ENCODE measurements at places on chromosomes 1 and 21. TPM values are rescaled to one million over a fixed set of nuclear protein-coding genes. Genes with fewer than 3 reads are reported as not detected.
A peak's percentile ranks its signal among the peaks of the same experiment; 100 is the strongest.

TPR gene
- total RNA-seq, result 78.3 TPM

SEMA4A gene
- total RNA-seq, result 1.7 TPM

AVPR1B gene
- total RNA-seq, result not detected

FAM151A gene
- total RNA-seq, result not detected

DNA sequence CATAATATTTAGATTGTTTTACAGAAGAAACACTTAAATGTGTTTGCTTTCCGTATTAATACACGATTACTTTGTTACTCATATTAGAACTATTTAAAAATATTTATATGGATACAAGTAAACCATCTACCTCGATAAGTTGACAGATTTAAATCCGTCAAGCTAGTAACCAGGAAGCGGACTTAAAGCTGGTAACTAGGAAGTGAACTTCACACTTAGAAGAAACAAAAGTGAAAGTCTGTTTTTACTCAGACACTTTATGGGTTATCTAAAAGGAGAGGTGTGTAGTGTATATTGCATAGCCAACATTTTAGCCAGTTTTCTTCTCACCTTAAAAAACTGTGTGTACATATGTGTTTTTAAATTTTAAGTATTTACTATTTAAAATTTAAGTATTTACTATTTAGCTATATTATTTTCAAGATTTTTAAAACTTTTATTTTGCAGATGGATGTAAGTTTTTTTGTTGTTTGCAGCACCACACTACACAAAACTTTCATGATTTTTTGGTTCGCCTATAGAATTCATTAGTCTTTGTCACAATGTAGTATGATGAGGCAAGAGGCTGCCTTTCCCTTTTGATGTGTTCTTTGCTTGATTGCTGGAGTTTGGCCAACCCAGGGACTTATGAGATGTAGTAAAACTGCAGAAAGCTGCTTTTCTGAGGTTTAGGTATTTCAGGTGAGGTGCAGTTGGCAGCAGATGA lies 2.7 kb downstream of the USP25 start:
- no peaks in the 10 kb centered on the region for H3K27me3 ChIP-seq
- H3K36me3 ChIP-seq, result no peaks in the 10 kb centered on the region
- H3K4me3 ChIP-seq, result peak overlapping the region; percentile 91
- peaks cover 56% of the 10 kb centered on the region for H3K4me1 ChIP-seq

- no peak overlapping the region for H3K4me3 ChIP-seq
- no peaks in the 10 kb centered on the region for H3K36me3 ChIP-seq
- no peaks in the 10 kb centered on the region for H3K4me1 ChIP-seq
- DNase-seq, result no peak
- no peaks in the 10 kb centered on the region for H3K27me3 ChIP-seq
- H3K27ac ChIP-seq, result no peak overlapping the region
These were observed 394.1 kb downstream of the MATN1 start for GRCh38 chr1:30329263-30329753.

- no peak for DNase-seq
- peaks cover 6% of the 10 kb centered on the region for H3K4me1 ChIP-seq
- no peak overlapping the region for H3K4me3 ChIP-seq
- no peaks in the 10 kb centered on the region for H3K27me3 ChIP-seq
These were observed 13.9 kb downstream of the NT5C1A start for GRCh38 chr1:39657923-39658485.

DNA sequence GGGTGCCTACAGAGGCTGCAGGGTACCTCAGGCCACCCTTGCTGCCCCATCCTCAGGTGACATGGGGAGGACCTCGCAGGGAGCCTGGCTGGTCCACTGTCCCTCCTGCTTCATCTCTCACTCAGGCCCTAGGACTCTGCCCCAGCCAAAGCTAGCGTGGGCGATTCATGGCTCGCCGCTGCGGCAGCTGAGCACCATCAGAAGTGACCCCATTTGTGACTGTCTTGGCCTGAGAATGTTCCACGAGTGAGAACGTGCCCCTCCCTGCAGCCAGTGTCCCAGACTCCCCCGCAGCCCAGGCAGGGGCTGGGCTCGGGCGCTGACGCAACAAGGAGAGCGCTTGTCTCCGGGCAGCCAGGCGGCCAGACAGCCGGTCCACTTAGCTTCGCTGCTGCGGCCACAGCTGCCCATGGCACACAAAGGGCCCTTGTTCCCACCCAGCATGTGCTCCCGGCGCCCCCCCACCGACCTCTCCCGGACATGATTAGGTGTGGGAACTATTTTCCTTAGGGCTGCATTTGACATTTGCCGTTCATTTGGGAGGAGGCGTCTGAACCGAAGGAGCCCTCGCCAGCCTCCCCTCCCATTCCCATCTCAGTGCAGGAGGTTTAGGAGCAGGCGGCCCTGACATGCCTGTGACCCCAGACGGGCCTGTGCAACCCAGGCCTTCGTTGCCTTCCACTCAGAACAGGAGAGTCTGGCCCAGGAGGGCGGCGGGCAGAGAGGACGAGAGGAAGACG lies 19.3 kb upstream of the POFUT2 start:
- no peaks in the 10 kb centered on the region for H3K27me3 ChIP-seq
- H3K36me3 ChIP-seq, result no peaks in the 10 kb centered on the region
- H3K4me1 ChIP-seq, result peaks cover 60% of the 10 kb centered on the region
- no peak for DNase-seq
- peak overlapping the region; percentile 78 for H3K27ac ChIP-seq
- peak overlapping the region; percentile 28 for H3K4me3 ChIP-seq

DNA sequence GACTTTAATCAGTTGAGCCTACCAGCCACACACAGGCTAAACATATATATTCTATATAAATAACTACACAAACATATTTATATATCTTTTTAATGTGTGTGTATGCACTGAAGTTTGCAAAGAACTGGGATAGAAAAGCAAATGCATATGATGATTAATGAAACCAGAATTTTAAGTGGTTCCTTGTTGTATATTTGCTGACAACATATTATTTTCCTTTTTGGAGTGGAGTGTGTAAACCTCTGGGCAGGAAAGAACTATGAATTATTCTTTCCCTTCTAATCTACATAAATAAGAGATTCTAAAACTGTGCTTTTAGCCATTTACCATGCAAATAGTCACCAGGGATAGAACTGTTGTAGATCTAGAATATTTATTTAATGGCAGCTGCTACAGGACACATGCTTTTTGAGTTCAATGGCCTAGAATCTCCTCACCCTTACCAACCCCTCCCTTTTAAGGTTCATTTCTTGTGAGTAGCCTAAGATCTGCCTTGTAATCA lies 187.6 kb downstream of the BACH1 start:
- no peaks in the 10 kb centered on the region for H3K4me1 ChIP-seq
- no peaks in the 10 kb centered on the region for H3K27me3 ChIP-seq
- no peak overlapping the region for H3K27ac ChIP-seq
- no peak overlapping the region for H3K4me3 ChIP-seq
- H3K36me3 ChIP-seq, result no peaks in the 10 kb centered on the region

- peaks cover 74% of the 10 kb centered on the region for H3K4me1 ChIP-seq
- no peaks in the 10 kb centered on the region for H3K36me3 ChIP-seq
- H3K4me3 ChIP-seq, result no peak overlapping the region
- H3K27ac ChIP-seq, result peak overlapping the region; percentile 77
- no peak for DNase-seq
- H3K27me3 ChIP-seq, result no peaks in the 10 kb centered on the region
These were observed 170.0 kb downstream of the LTN1 start for GRCh38 chr21:28822486-28823335.

DNA sequence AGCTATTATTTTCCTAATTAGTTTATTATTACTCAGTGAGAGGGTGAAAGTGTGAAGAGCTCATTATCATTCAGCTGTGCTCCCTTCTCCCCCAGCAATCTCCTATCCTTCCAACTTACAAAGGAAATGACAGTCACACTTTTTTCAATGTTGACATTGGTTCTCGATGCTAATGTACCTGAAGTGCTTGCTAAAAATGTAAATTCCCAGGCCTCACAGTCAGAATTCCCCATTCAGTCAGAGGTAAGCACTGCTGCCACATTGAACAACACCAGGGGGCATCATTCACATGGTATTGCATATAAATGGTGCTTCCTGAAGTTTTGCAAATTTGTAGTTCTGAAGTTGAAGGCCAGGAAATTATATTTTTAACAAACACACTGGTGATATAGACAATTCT lies 132.7 kb upstream of the FOXD3 start:
- no peak overlapping the region for H3K27ac ChIP-seq
- H3K4me1 ChIP-seq, result no peaks in the 10 kb centered on the region
- no peak for DNase-seq
- no peaks in the 10 kb centered on the region for H3K27me3 ChIP-seq

GRCh38 chr1:155977690-155978324 lies 540 bp downstream of the ARHGEF2 start:
- H3K27me3 ChIP-seq, result no peaks in the 10 kb centered on the region
- H3K27ac ChIP-seq, result peak overlapping the region; percentile 97
- peaks cover 90% of the 10 kb centered on the region for H3K4me1 ChIP-seq
- no peaks in the 10 kb centered on the region for H3K36me3 ChIP-seq

GRCh38 chr1:39695016-39695415 lies 3.8 kb upstream of the HPCAL4 start:
- no peak overlapping the region for H3K27ac ChIP-seq
- DNase-seq, result no peak
- peaks cover 20% of the 10 kb centered on the region for H3K4me1 ChIP-seq
- H3K4me3 ChIP-seq, result no peak overlapping the region
- peaks cover 36% of the 10 kb centered on the region for H3K27me3 ChIP-seq
- no peaks in the 10 kb centered on the region for H3K36me3 ChIP-seq

GRCh38 chr1:113913887-113914664 lies 8.9 kb downstream of the DCLRE1B start:
- peaks cover 23% of the 10 kb centered on the region for H3K36me3 ChIP-seq
- H3K4me3 ChIP-seq, result no peak overlapping the region
- no peaks in the 10 kb centered on the region for H3K27me3 ChIP-seq
- DNase-seq, result no peak

GRCh38 chr1:79190074-79190473 lies 183.5 kb upstream of the ADGRL4 start:
- H3K27me3 ChIP-seq, result no peaks in the 10 kb centered on the region
- H3K36me3 ChIP-seq, result no peaks in the 10 kb centered on the region
- no peak overlapping the region for H3K4me3 ChIP-seq
- no peak for DNase-seq

GRCh38 chr21:36210779-36211659 lies 54.4 kb downstream of the DOP1B start:
- no peaks in the 10 kb centered on the region for H3K27me3 ChIP-seq
- DNase-seq, result no peak
- no peaks in the 10 kb centered on the region for H3K4me1 ChIP-seq
- H3K4me3 ChIP-seq, result no peak overlapping the region
- peaks cover 8% of the 10 kb centered on the region for H3K36me3 ChIP-seq
- H3K27ac ChIP-seq, result no peak overlapping the region

GRCh38 chr1:60133000-60133673 lies 59.6 kb upstream of the C1orf87 start:
- H3K36me3 ChIP-seq, result no peaks in the 10 kb centered on the region
- H3K4me3 ChIP-seq, result no peak overlapping the region
- H3K4me1 ChIP-seq, result peaks cover 9% of the 10 kb centered on the region
- DNase-seq, result no peak
- H3K27me3 ChIP-seq, result no peaks in the 10 kb centered on the region
- no peak overlapping the region for H3K27ac ChIP-seq

- no peak overlapping the region for H3K27ac ChIP-seq
These were observed 426.1 kb downstream of the PLPP3 start for GRCh38 chr1:56153276-56153675.

Measured in esophagus muscularis mucosa (tissue), 4 donors.